Right atrium auricular region (tissue), 2 donors: ENCODE measurements at places on chromosomes 6 and 20. TPM values are rescaled to one million over a fixed set of nuclear protein-coding genes. Genes with fewer than 3 reads are reported as not detected.
A peak's percentile ranks its signal among the peaks of the same experiment; 100 is the strongest.

DNA sequence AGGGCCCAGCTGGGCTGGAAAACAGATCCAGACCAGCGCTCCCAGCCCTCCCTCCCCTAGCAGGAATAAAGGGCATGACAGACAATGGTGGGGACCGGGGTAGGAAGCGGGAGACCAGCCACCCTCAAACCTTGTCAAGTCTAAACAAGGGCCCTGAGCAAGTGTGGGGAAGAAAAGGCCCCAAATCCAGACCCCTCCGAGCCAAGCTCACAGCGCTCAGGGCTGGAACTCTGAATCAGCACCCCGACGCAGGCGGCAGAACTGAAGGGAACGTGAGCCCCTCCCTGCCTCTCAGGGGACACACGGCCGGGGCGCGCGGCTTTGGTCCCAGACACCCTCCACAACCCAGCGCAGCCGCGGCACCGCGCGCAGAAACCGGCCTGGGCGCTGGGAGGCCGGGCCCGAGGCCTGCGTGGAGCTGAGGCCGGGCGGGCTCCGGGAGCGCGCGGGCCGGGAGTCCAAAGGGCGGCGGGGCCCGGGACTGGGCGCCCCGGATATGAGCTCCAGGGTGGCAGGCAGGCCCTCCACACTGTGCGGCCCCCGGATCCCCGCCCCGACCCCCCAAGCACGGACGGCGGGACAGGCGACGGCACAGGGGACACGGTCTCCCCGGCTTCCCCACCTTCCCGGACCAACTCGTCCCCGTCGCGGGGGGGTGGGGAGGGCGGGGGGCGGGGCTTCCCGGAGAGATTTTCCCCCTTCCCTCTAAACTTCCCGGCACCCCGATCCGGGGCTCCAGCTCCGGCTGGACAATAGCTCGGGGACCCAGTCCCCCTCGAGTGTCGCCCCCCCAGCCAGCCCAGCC is 641 bp downstream of the TEAD3 start:
- peaks cover 67% of the 10 kb centered on the region for H3K4me1 ChIP-seq
- DNase-seq, result no peak
- H3K36me3 ChIP-seq, result no peaks in the 10 kb centered on the region
- peak overlapping the region; percentile 89 for H3K4me3 ChIP-seq
- H3K27me3 ChIP-seq, result no peaks in the 10 kb centered on the region
- peak overlapping the region; percentile 92 for H3K27ac ChIP-seq

FIG4 gene
- 6.2 TPM for total RNA-seq

- no peak for DNase-seq
- no peaks in the 10 kb centered on the region for H3K36me3 ChIP-seq
- H3K27ac ChIP-seq, result no peak overlapping the region
Observed at GRCh38 chr6:33641144-33641543, 20.0 kb downstream of the ITPR3 start.

GRCh38 chr6:5361396-5361795 is 100.1 kb downstream of the FARS2 start:
- no peak for DNase-seq
- no peaks in the 10 kb centered on the region for H3K4me1 ChIP-seq
- H3K27ac ChIP-seq, result no peak overlapping the region
- H3K27me3 ChIP-seq, result no peaks in the 10 kb centered on the region
- no peaks in the 10 kb centered on the region for H3K36me3 ChIP-seq
- H3K4me3 ChIP-seq, result no peak overlapping the region

DNA sequence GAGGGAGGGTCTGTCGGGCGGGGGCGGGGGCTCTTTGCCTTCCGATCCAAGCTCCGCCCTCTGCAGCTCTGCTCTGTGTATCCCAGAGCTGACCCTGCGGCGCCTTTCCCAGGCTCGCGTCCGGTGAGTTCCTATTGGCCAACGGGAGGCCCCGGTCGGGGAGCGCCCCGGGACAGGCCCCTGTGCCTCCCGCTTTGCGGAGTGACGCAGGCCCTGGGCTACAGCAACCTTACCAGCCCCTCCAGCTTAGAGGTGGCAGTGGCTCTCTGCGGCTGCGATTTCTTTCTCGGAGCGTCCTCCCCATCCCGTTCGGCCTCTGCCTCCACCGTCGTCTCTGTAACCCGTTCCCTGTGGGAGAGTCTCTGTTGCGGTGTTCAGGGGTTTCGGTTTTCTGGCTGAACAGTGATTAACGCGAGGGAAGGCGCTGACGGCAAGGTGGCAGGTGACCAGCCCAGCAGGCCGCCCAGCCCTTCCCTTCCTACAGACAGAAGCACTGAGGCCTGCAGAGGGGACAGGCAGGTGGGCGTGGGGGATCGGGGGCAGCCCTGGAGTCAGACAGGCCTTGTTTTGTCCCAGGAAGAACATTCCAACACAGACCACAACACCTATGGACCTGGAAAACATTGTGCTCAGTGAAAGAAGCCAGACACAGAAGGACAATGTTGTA is 18.1 kb upstream of the CEBPB start:
- no peaks in the 10 kb centered on the region for H3K27me3 ChIP-seq
- peak overlapping the region; percentile 46 for H3K4me3 ChIP-seq
- peak; percentile 93 for DNase-seq
- H3K36me3 ChIP-seq, result no peaks in the 10 kb centered on the region

DNA sequence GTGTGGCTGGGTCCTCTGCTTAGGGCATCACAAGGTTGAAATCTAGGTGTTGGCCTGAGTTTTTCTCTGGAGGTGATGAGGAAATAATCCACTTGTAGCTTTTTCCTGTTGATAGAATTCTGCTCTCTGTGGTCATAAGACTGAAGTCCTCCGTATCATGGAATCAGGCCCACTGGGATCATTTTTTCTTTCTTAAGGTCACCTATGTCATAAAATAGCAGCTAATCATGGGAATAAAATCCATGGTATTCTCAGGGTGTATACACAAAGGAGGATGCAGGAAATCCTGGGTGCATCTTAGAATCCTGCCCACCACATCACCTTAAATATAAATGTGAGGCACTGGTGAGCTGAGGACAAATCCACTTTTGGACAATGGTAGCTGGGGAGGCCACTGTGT is 72.7 kb downstream of the PRDM1 start:
- H3K4me1 ChIP-seq, result no peaks in the 10 kb centered on the region
- no peaks in the 10 kb centered on the region for H3K36me3 ChIP-seq
- no peak overlapping the region for H3K27ac ChIP-seq
- no peak overlapping the region for H3K4me3 ChIP-seq
- no peak for DNase-seq
- H3K27me3 ChIP-seq, result no peaks in the 10 kb centered on the region

PPP1R11 gene
- 48.2 TPM for total RNA-seq

SLC12A5 gene
- not detected for total RNA-seq

DNA sequence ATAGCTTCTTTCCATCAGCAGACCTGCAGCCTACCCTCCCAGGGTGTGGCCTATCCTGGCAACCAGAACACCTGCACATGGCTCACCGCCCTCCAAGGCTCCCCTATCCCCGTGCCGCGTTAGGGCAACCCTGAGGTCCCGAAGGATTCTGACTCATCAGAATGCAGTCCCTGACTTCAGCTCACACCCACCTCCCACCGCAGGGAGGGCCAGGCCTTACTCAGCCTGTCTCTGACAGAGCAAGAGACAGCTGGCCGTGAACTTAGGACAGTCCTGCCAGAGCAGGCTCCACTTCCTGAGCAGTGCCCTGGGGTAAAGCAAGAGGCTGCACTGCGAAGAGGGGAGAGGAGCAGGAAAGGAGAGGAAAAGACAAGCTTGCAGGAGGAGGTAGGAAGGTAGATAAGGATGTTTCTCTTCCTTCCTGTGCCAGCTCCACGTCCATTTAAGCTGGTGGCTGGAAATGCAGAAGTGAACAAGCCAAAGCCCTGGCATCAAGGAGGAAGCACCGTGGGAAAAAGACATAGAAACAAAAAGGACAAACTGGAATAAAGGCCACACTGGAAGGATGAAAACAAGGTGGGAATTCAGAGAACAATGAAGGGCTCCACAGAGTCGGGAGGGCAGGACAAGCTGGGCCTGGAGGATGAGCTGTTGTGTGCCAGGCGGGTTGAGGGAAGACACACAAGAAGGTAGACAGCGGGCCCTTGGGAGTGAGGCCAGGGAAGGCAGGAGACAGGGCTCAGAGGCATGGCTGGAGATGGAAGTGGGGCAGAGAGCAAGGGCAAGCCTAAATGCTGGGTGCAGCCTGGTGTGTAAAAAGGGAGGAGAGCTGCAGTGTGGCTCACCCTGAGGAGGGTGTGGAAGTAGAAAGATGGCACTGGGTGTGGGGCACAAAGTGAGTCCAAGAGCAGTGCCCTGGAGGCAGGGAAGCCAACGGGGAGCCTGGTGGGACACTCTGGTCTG is 102.7 kb downstream of the SLC23A2 start:
- H3K4me3 ChIP-seq, result no peak overlapping the region
- peaks cover 19% of the 10 kb centered on the region for H3K36me3 ChIP-seq
- DNase-seq, result no peak
- no peak overlapping the region for H3K27ac ChIP-seq
- no peaks in the 10 kb centered on the region for H3K27me3 ChIP-seq

DNA sequence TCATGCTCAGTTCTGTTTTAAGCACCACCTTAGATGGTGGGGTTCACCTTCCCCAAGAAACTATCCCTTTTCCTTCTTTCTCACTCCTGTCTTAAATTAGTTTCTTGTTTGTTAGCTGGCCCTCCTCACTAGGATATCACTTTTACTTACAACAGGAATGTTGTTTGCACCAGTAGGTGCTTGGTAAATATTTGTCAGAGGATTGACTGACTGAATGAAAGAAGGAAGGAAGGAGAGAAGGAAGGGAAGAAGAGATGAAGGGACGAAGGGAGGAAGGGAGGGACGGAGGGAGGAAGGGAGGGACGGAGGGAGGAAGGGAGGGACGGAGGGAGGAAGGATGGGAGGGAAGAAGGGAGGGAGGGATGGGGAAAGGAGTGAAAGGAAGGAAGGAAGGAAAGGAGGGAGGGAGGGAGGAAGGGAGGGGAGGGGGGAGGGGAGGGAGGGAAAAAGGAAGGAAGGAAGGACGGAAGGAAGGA is 505 bp upstream of the KCNK15 start:
- DNase-seq, result no peak
- peak overlapping the region; percentile 75 for H3K27ac ChIP-seq
- H3K27me3 ChIP-seq, result no peaks in the 10 kb centered on the region
- no peaks in the 10 kb centered on the region for H3K36me3 ChIP-seq
- H3K4me3 ChIP-seq, result peak overlapping the region; percentile 46
- H3K4me1 ChIP-seq, result no peaks in the 10 kb centered on the region

DNA sequence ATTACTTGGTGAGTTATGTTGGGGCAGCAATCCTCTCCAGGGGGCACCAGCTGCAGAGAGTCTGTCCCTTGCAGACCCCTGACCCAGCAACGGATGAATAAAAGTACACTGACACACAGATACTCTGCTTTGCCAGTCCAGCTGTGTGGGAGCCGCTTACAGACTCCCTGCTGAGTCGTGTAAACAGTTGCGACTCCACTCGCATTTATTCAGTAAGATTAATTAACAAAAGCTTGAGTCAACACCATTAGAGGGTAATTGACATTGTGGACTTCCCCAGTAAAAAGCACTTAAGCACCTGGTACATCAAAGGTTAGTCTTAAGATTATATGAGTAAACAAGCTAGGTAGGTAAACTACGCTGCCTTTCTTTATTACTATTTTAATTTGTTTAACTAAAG is 92.0 kb upstream of the TMEM181 start:
- peaks cover 7% of the 10 kb centered on the region for H3K36me3 ChIP-seq
- no peaks in the 10 kb centered on the region for H3K4me1 ChIP-seq
- H3K27me3 ChIP-seq, result no peaks in the 10 kb centered on the region
- DNase-seq, result no peak

- no peaks in the 10 kb centered on the region for H3K36me3 ChIP-seq
- H3K27me3 ChIP-seq, result peaks cover 60% of the 10 kb centered on the region
- DNase-seq, result no peak
- H3K4me1 ChIP-seq, result no peaks in the 10 kb centered on the region
Observed at GRCh38 chr20:38725931-38726803, 1.9 kb downstream of the SLC32A1 start.

GRCh38 chr6:160027931-160028330 is 59.0 kb downstream of the IGF2R start:
- DNase-seq, result no peak
- H3K27me3 ChIP-seq, result no peaks in the 10 kb centered on the region
- H3K4me3 ChIP-seq, result no peak overlapping the region
- peaks cover 19% of the 10 kb centered on the region for H3K4me1 ChIP-seq
- H3K36me3 ChIP-seq, result peaks cover 14% of the 10 kb centered on the region
- H3K27ac ChIP-seq, result no peak overlapping the region

RBPJL gene
- total RNA-seq, result not detected

- H3K27me3 ChIP-seq, result no peaks in the 10 kb centered on the region
- no peak overlapping the region for H3K4me3 ChIP-seq
- H3K27ac ChIP-seq, result peak overlapping the region; percentile 13
- DNase-seq, result no peak
- H3K4me1 ChIP-seq, result peaks cover 4% of the 10 kb centered on the region
- H3K36me3 ChIP-seq, result peaks cover 7% of the 10 kb centered on the region
Observed at GRCh38 chr6:112198582-112198981, 55.8 kb downstream of the LAMA4 start.
